CD4-positive, alpha-beta T cell treated with Interleukin-6 at 100 ng/mL for 8 hours (primary cell): ENCODE measurements at places on chromosomes 11 and 22.

- no peak for DNase-seq
Observed at GRCh38 chr11:126190792-126191191, 20.7 kb downstream of the RPUSD4 start.

- DNase-seq = no peak
Observed at GRCh38 chr11:32849761-32850160, 20.0 kb downstream of the PRRG4 start.

DNA sequence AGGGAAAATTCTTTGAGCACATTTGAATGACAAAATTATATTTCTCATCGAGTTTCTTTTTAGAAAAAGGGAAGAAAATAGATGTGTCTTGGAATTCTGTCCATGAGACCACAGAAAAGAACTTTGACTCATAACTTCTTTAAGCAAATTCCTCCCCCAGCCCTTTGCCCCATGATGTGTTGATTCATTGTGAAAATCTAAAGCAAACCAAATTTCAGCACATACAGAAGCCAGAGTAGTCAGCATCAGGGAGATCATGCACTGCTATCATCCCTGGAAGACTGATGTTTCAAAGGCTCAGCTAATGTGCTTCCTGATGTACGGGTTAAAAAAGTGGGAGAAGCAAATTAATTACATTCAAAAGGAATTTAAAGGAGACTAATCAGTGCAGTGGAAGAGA, 159.7 kb downstream of the FAT3 start:
- DNase-seq = no peak

DNA sequence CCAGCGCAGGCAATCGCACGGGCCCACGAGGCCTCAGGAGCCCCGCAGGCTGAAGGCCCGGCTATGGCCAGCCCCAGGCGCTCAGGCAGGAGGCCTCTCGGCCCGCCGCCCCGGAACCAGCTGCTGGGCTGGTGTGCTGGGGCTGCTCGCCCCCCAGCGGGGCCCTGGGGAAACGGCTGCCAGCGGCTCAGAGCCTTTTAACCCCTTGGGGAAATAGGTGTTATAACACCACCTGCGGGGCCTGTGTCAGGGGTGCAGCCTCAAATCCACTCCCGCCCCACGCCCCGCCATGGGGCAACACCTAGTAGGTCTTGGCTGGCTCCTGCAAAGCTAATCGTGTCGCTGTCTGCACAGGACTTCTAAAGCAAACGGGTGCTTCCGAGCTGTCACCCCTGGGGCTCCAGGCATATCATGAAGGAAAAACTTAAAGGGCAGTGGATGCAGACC, 237.4 kb downstream of the TTC28 start:
- peak; percentile 64 for DNase-seq

GRCh38 chr11:47886096-47886495, 37.9 kb upstream of the NUP160 start:
- DNase-seq = peak; percentile 44

GRCh38 chr22:45548991-45549761, 46.5 kb downstream of the FBLN1 start:
- DNase-seq = no peak

- no peak for DNase-seq
Observed at GRCh38 chr11:64025205-64025604, 10.5 kb upstream of the FLRT1 start.

- DNase-seq = no peak
Observed at GRCh38 chr11:116650052-116650451, 122.7 kb downstream of the BUD13 start.

- no peak for DNase-seq
Observed at GRCh38 chr22:23800297-23801237, 13.8 kb downstream of the SMARCB1 start.

DNA sequence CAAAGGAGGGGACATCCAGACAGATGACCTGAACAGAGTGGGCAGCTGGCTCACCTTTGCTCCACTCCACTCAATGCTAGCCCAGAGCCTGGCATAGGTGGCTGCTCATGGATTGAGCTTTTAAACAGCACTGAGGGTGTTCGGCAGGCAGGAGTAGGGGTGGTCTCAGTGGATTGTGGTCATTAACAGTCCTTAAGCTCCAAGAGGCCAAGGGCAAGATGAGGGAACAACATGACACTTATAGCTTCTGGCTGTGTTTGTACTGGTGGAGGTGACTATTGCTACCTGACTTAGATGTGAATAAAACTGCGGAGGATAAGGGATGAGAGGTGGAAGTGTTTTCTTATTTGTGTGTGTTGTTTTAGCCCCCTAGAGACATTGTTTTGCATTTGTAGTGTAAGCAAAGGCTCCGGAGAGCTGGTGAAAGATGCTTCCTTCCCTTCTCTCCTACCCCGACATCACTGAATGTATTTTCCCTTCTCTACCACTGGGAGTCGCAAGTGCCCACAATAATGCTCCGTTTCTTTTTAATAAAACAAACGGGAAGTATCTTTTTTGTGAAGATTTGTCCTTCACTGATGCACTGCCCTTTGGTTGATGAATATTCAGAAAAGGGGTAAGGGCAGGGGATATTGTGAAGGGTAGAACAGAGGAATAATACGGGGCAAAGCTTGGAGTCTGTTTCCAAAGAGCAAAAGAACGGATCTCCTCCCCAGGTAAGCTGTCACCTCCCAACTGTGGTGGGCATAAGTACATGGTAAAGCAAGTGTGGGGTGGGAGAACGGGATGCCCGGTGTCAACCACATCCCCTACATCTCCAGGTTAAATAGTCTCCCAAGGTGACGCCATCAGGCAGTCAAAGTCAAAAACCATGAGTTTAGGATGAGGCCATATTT, 27.5 kb upstream of the MTNR1B start:
- DNase-seq = no peak

- DNase-seq = peak; percentile 37
Observed at GRCh38 chr11:123454060-123454651, 24.1 kb downstream of the GRAMD1B start.
